Aorta (tissue), 5 donors: ENCODE measurements at places on chromosomes 3 and 15. TPM values are rescaled to one million over a fixed set of nuclear protein-coding genes. Genes with fewer than 3 reads are reported as not detected.

- H3K4me1 ChIP-seq: no peaks in the 10 kb centered on the region
- H3K27me3 ChIP-seq: no peaks in the 10 kb centered on the region
- H3K36me3 ChIP-seq: no peaks in the 10 kb centered on the region
- DNase-seq: no peak
Measured at GRCh38 chr15:55998478-55998877, 5.1 kb upstream of the NEDD4 start.

Gene MUSTN1
- total RNA-seq: 56.8 TPM

DNA sequence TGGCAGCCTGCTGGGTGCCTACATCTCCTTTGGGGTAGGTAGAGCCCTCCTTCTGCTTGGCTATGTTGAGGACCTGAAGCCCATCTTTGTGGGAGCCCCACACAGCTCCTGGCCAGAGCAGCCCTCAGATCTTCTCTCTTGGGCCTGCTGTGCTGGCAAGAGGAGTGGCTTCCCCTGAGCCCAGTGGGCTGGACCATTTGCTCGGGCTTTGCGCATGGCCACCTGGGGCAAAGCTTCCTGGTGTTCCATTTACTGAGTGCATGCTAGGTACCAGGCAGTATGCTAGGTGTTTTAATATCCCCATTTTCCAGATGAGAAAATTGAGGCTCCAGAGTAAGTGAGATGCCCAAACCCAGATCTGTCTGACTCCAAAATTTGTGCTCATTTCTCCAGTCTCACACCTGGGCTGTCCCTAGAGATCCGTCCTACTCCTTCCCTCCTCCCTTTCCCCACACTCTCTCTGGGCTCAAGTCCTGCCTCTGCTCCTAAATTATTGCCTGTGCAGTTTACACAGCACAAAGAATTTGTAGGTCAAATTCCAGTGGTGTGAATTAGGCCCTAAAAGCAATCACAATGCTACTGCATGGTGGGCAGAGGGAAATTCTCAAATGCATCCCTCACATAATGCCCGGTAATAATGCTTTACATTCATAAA is 39.7 kb downstream of the SLC28A1 start:
- H3K36me3 ChIP-seq: no peaks in the 10 kb centered on the region
- no peaks in the 10 kb centered on the region for H3K27me3 ChIP-seq
- no peak for DNase-seq
- H3K4me3 ChIP-seq: no peak overlapping the region

Gene SLC28A2
- total RNA-seq: not detected

Gene LRRC31
- total RNA-seq: not detected

Gene CAMKV
- total RNA-seq: not detected

DNA sequence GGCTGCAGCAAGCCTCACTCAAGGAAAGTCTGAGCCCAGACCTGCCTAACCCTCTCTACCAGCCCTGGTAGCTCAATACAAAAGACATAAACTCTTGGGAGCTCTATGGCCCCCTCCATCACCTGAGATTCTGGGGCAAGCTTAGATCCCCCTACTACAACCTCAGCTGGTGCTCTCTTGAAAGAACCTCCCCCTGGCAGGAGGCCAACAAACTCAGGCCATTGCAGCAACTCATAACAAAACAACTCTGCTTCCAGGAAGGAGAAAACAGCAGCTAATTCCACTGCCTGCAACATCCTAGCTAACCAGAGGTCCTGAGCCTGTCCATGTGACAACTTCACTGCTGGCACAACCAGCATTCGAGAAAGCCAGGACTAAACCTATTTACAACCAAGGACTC is 169.2 kb downstream of the ROBO1 start:
- H3K4me1 ChIP-seq: no peaks in the 10 kb centered on the region
- no peak overlapping the region for H3K27ac ChIP-seq
- H3K4me3 ChIP-seq: no peak overlapping the region
- no peak for DNase-seq
- H3K27me3 ChIP-seq: no peaks in the 10 kb centered on the region

Gene PLSCR2
- total RNA-seq: 1.0 TPM

Gene SKOR1
- 1.2 TPM for total RNA-seq

Gene ASB14
- not detected for total RNA-seq

Gene SCG3
- total RNA-seq: not detected

Gene KCTD6
- 12.8 TPM for total RNA-seq
